ENCODE measurements at places on chromosomes 2 and 18. TPM values are rescaled to one million over a fixed set of nuclear protein-coding genes. Genes with fewer than 3 reads are reported as not detected.
A peak's percentile ranks its signal among the peaks of the same experiment; 100 is the strongest.

Gene MRPS5
- 45.8 TPM for total RNA-seq

Gene MRPL44
- total RNA-seq = 27.6 TPM

Gene UGT1A5
- total RNA-seq = not detected

Gene CNDP1
- total RNA-seq = 0.75 TPM

- DNase-seq = no peak
Measured at GRCh38 chr2:181262782-181263181, 194.4 kb upstream of the ITGA4 start.

DNA sequence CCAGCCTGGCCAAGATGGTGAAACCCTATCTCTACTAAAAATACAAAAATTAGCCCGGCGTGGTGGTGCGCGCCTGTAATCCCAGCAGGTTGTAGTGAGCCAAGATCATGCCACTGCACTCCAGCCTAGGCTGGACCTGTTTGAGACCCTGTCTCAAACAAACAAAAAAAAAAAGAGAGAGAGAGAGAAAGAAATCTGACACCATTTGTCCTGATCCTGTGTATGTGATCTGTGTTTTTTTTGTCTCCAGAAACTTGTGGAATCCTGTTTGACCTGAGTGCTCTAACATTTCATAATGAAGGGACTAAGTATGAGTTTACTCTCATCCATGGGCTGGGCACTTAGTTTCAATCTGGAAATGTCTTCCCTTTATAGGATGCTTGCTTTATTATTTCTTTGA is 6.4 kb upstream of the ITPRIPL1 start:
- DNase-seq = no peak

DNA sequence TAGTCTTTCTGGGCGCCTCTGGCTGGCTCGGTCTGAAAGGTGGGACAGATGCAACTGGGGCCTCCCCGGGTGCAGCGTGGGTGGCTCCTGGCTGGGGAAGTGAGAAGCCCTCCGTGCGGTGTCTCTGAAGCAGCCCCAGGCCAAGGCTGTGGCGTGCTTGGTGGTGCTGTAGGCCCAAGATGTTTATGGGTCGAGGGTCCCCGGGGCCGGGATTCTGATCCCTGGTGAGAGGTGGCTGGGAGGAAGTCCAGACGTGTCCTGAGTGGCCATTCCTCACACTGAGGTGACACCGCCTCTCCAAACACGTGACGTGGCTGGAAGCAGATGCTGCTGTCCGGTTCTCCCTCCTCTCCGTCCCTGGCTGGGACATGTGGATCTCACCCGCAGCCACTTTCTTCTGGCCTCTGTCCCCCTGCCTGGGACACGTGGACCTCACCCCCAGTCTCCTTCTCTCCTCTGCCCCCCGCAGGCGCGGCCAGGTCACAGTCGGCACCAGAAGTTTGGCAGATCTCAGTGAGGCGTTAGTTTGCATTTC is 12.6 kb downstream of the RTP5 start:
- DNase-seq = no peak

- no peak for DNase-seq
Measured at GRCh38 chr2:151796774-151797173, 31.4 kb downstream of the ARL5A start.

GRCh38 chr2:47811668-47812067 is 28.7 kb downstream of the MSH6 start:
- DNase-seq = no peak

DNA sequence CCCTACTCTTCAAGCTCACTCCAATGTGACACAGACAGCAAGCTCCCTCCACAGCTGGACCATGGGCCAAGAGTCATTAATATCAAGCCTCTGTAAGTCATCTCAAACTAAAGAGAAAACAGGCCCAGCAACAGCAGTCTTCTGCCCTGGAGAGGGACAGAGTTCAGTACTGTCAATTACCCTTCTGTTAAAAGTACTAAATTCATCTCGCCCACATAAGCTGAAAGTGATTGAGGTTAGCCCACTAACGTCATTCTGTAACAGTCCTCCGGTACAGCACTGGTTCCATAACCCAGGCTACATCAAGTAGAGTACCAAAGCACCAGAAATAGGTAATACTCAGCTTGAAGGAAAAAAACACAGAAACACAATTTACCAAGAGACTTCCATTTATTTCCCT is 25.9 kb downstream of the THADA start:
- no peak for DNase-seq

DNA sequence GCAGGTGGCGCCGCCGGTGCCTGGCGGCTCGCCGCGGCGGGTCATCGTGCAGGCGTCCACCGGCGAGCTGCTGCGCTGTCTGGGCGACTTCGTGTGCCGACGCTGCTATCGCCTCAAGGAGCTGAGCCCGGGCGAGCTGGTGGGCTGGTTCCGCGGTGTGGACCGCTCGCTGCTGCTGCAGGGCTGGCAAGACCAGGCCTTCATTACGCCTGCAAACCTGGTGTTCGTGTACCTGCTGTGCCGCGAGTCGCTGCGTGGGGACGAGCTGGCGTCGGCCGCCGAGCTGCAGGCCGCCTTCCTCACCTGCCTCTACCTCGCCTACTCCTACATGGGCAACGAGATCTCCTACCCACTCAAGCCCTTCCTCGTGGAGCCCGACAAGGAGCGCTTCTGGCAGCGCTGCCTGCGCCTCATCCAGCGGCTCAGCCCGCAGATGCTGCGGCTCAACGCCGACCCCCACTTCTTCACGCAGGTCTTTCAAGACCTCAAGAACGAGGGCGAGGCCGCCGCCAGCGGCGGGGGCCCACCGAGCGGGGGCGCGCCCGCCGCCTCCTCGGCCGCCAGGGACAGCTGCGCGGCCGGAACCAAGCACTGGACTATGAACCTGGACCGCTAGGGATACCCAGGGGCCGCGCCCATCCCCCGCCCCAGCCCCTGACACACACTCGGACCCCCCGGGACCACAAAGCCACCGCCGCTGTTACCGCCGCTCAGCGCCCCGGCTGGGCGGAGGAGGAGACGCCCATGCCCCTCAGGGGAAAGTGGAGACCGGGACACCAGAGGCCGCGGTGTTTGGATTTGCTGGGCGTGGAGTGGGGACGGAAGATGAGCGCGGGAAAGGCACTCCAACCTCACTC is 1.1 kb downstream of the CDK5R2 start:
- DNase-seq = no peak

- DNase-seq = no peak
Measured at GRCh38 chr18:9914334-9914583, 443 bp downstream of the VAPA start.

DNA sequence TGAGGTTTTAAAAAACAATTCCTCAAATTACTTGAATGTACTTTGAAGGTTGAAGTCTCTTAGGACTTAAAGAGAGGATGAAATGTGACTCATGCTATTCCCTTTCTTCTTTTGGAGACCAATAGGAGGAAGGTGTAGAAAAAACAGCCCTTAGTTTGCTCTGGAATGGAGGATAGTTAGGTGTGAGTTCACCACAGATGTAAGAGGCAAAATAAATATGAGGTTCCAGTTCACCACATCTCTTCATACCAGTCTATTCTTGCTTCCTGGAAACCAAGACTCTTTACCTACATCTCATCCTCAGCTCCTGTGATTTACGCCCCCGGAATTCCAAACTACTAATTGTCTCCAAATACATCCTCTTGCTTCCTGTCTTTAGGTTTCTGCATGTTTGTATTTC is 77.5 kb upstream of the TTC21B start:
- DNase-seq = no peak

DNA sequence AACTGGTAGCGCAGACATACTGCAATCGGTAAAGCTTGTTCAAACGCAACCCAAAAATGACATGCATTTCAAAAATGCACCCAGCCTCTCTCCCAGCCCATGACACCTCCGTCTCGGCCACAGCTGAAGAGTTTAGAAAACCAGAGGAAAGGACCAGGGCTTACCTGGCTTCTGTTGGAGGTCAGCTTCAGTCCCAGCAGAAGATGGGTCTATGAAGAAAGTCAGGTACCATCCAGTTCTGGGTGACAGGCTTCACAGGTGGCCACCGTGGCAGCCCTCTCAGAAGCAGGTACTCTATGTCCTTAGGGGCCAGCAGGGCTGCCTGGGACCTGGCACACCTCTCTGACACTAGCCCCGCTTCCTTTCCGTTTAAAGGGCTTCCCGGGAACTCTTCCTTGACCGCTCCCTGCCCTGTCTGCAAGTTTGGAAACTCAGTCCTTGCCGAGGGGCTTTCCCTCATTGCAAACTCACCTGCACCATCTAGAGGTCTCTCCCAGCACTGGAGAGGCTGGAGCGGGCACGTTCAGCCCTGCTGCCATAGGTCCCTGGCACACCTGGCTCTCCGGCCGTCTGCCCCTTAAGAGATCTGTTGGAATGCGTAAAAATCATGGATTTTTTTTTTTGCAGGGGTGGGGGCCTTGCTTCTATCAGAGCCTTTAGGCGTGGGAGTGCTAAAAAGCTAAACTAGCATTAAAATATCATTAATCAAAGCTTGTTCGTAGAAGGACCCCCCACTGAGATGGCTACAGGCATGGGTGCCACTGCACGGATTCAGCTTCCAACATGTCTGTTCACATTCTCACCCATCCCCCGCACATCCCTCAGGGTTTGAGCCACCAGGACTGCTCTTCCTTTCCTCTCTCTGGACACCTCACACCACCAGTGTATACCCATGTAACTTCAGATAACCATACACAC is at the start of gene EDAR:
Gene EDAR (minus strand): TSS at position 425 of the 918 bp plus-strand sequence. CDS start 58,206 bp downstream, outside the sequence.
- peak; percentile 64 for DNase-seq

GRCh38 chr2:101696272-101697123 is 1.0 kb upstream of the MAP4K4 start:
- DNase-seq = no peak

DNA sequence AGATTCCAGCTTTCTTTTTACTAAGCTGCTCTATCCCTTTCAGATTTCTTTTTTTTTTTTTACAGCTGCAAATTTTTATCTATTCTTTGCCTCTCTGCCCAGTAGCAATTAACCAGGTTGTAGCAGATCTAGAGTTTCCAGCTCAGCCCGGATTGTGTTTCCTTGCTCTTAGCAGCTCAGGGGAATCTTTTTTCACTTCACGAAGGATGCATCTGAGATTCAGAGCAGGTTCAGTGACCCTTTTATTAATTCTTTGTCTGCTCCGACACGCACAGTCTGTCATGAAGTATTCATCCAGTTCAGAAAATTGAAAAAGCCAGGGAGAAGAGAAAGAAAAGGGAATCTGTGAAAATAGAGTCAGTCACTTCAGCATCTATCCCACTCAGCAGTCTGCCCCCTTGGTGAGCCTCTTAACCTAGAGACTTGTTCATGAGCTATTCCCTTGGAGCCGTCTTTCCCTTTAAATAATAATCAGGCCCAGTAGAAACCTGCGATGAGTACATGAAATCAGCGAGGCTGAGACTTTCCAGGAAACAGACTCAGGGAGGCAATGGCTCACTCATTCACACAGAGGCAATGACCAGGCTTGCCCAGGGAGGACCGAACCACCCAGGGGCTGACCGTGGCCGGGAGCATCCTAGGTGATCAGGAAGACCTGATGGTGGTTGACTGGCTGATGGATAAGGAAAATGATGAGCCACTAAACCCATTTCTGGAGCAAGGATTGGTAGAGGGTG is 103.4 kb upstream of the ITGA6 start:
- no peak for DNase-seq

DNA sequence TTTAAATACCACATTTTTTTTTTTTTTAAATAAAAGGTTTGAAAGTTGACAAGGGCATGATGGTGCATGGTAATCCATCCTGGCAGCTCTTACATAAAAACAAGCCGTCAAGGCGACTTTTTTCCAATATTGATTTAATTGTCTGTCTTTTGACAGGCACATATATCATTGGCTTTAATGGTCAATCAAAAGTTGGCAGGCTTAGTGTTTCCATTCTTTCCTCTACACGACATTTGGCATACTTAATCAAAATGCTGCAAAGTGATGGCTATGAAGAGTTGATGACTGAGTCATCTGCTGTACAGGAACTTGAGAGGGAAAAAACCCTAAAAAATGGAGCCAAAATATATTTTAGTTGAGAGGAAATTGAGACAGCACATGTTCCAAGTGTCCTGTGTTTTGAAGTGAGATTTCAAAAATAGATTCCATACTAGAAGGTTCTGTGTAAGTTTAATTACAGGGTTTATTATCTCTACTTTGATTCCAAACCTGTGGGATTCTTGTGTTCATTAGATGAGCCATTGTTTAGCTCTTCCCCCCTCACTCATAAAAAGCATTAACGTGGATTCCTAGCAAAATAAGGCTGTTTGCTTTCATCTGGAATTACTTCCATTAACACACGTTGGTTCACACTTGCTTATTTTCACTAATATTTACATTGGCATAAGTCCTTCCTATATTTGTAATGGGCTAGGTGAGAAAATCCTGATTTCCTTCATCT is 3.2 kb downstream of the TSHZ1 start:
- no peak for DNase-seq

DNA sequence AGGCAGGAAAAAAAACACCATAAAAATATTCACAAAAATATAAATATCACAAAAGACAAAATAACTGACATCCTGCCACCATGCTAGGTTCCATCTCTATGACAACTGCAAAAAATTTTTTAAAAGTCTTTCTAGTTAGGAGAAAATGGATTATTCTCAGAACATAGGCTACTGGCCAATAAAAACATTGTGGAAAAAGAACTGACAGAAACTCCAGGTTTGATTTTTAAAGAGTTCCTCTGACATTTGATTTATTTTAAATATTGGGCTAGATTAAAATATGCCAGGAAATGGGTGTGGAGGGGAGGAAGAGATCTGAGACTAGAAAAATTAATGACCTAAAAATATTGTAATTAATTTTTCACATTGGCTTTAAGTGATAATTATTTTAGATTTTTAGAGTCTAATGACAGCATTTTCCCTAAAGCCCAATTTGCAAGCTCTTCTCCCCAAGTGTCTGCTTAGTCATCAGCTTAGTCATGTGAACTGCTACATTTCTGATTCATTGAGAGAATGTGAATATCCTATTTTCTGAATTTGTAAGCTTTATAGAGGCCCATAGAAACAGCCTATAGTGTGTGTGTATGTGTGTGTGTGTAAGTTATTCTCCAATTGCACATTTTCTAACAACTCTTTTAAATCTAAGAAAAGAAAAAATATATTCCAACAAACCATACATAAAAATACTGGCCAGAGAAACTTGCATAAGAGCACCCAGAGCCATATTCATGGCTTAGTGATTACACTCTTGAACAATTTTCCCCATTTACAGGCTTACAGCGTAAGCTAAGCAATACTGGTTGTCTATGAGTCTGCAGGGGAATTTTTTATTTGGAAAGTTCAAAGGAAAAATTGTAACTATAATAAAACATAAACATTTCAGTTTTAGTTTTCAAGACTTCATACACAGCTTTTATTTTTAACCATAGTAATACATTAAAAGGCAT is 48.4 kb downstream of the TMEFF2 start:
- DNase-seq = no peak

Data from mesothelial cell of epicardium (in vitro differentiated cells).